Caco-2 (cell line): ENCODE measurements at places on chromosomes 12 and 14. TPM values are rescaled to one million over a fixed set of nuclear protein-coding genes. Genes with fewer than 3 reads are reported as not detected.
A peak's percentile ranks its signal among the peaks of the same experiment; 100 is the strongest.

The NRXN3 gene
- 12.4 and 15.9 TPM in 2 replicates for total RNA-seq

The ACSM4 gene
- not detected in 2 replicates for total RNA-seq

The PMEL gene
- 7.8 and 9.7 TPM in 2 replicates for total RNA-seq

The TMEM52B gene
- total RNA-seq, result 41.8 and 46.0 TPM in 2 replicates

- peak; percentile 46 for DNase-seq
Observed at GRCh38 chr14:46581036-46581671, 70.4 kb downstream of the RPL10L start.

DNA sequence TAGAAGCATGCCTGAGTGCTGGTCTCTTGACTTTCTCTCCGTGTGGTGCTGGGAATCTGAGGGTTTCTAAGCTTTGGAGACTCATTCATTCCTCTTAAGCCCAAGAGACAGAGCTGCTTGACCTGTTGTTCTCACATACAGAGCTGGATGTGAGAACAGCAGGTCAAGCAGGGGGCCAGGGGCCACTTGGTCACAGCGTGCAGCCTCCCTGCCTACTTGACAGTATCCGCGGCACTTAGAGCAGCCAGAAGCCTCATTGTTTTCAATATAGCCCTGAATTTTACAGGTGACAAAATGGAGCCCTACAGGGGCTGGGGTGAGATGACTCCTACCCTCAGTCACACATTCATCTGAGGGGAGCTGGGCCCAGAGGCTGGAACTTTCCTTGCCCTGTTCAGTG lies 88.9 kb downstream of the ESRRB start:
- DNase-seq, result no peak

GRCh38 chr14:20681348-20682126 lies 2.8 kb upstream of the RNASE4 start:
- peak; percentile 89 for DNase-seq

GRCh38 chr12:76820888-76821482 lies 57.1 kb downstream of the ZDHHC17 start:
- peak; percentile 52 for DNase-seq
